ENCODE measurements at places on chromosomes 4 and X. TPM values are rescaled to one million over a fixed set of nuclear protein-coding genes. Genes with fewer than 3 reads are reported as not detected.

DNA sequence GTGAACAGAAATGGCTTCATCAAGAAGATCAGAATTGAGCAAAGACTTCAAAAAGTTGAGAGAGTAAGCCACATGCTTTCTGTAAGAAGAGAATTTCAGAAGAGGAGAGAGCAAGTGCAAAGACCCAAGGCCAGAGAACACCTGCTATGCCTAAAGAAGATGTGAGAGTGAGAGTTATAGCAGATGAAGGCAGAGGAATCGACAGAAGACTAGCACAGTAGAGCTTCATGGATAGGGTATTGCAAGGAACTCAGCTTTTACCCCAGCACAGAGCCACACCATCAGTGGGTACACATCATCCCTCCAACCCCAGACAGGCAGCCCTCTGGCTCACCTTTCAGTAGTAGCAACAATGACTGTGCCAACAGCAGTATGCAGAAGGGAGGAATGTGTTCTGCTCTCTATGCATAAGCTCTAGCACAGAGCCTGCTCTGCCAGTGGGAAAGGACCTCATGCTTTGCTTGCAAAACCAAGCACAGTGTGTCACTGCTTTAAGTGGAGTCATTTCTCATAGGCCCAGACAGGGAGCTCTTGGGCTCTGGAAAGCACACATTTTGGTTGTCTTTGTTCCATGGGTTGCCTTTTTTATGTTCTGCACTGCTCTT is 318.6 kb downstream of the NAF1 start:
- H3K27ac ChIP-seq = no peak overlapping the region
- peaks cover 3% of the 10 kb centered on the region for H3K4me1 ChIP-seq
- no peak for DNase-seq
- H3K36me3 ChIP-seq = no peaks in the 10 kb centered on the region

DNA sequence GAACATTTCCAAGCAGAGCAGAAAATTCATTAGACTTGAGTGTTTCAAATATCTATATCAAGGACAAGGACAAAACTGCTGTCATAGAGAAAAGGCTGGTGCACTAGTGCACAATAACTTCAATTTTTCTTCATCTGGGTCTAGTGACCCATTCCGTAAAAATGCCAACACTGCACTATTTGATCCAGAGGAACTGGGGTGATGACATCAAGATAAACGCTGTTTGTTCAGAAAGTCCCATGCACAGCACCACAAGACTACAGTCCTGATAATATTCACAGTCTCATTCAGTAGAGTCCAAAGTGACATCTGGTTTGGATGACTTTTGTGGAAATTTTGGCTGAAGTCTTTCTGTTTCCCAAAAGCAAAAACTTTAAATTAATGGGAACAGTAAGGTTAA is 303.5 kb upstream of the GALNT7 start:
- H3K36me3 ChIP-seq = no peaks in the 10 kb centered on the region
- H3K27me3 ChIP-seq = no peaks in the 10 kb centered on the region
- no peak for DNase-seq

GRCh38 chr4:105148356-105148755 is 1.7 kb downstream of the TET2 start:
- peak overlapping the region; percentile 84 for H3K27ac ChIP-seq
- H3K4me1 ChIP-seq = peaks cover 36% of the 10 kb centered on the region
- no peaks in the 10 kb centered on the region for H3K36me3 ChIP-seq
- no peak overlapping the region for H3K4me3 ChIP-seq
- DNase-seq = no peak

Gene ELK1
- 21.6 TPM for polyA plus RNA-seq

DNA sequence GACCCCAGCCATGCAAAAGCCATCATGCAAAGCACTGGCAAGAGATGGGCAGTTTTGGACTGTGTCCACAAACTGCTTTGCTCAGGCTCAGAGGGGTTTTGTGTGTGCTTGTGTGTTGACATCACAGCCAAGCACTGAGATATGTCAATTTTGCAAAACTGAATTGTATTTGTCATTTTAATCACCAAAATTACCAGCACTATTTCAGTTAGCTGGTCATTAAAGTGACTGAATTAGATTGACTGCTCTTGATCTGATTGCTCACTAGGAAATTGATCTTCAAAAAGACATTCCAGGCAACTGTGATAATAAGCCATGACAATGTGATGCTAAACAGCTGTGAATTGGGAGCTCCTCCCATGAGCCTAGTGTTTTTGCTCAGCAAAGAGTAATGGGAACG is 337.3 kb upstream of the GNPDA2 start:
- H3K27ac ChIP-seq = no peak overlapping the region
- no peak for DNase-seq
- no peaks in the 10 kb centered on the region for H3K27me3 ChIP-seq
- no peak overlapping the region for H3K4me3 ChIP-seq
- no peaks in the 10 kb centered on the region for H3K36me3 ChIP-seq

Gene SYTL5
- polyA plus RNA-seq = 15.6 TPM

DNA sequence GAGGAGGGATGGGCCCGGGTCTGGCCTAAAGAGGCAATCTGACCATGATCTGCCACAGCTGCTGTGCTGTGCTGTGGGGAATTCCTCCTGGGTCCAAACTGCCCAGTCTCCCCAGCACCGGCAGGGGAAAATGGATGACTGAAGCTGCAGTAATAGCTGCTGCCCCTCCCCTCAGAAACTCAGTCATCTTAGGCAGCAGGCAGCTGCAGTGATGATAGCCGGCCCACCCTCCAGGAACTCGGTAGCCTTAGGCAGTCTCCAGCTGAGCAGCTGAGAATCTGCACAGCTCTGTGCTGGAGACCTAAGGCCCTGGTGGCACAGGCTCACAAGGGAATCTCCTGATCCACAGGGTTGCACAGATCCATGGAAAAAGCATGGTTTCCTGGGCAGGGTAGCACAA is 113.4 kb upstream of the USP38 start:
- H3K27ac ChIP-seq = no peak overlapping the region
- no peaks in the 10 kb centered on the region for H3K36me3 ChIP-seq
- H3K4me1 ChIP-seq = no peaks in the 10 kb centered on the region
- H3K4me3 ChIP-seq = no peak overlapping the region
- DNase-seq = no peak
- no peaks in the 10 kb centered on the region for H3K27me3 ChIP-seq

GRCh38 chr4:123777373-123777772 is 380.8 kb downstream of the SPRY1 start:
- H3K4me3 ChIP-seq = no peak overlapping the region
- H3K4me1 ChIP-seq = no peaks in the 10 kb centered on the region
- no peaks in the 10 kb centered on the region for H3K36me3 ChIP-seq
- no peaks in the 10 kb centered on the region for H3K27me3 ChIP-seq
- H3K27ac ChIP-seq = no peak overlapping the region

DNA sequence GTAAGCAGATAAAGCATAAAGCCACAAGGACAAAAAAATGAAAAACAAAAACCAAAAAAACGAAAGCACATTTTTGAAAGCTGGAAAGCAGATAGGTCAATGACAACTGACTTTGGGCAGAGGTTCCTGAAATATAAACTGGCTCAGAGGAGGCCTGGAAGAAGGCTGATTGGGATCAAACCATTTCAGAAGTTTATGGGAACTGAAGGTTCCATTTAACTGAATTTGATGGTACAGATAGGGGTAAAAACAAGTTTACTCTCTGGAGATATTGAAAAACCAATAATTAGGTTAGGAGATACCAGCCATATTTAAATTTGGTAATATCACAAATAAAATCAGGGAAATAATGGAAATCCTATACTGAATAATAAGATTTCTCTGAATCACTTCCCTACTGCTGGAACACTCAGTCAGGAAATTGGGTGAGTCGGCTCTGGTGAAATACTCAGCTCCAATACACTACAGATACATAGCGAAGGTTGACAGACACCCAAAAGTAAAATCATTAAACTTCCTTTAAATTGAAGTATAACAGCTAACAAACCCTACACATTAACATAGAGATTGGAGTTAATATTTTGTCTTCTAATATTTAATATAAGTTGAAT is 1584.3 kb downstream of the STIM2 start:
- DNase-seq = no peak
- no peaks in the 10 kb centered on the region for H3K27me3 ChIP-seq
- H3K27ac ChIP-seq = no peak overlapping the region
- no peak overlapping the region for H3K4me3 ChIP-seq

All from sigmoid colon (tissue), 7 donors.